ENCODE measurements at places on chromosomes 13 and 19.

- no peak for DNase-seq
Observed at GRCh38 chr19:54729416-54730188, 5.4 kb downstream of the KIR3DL3 start.

DNA sequence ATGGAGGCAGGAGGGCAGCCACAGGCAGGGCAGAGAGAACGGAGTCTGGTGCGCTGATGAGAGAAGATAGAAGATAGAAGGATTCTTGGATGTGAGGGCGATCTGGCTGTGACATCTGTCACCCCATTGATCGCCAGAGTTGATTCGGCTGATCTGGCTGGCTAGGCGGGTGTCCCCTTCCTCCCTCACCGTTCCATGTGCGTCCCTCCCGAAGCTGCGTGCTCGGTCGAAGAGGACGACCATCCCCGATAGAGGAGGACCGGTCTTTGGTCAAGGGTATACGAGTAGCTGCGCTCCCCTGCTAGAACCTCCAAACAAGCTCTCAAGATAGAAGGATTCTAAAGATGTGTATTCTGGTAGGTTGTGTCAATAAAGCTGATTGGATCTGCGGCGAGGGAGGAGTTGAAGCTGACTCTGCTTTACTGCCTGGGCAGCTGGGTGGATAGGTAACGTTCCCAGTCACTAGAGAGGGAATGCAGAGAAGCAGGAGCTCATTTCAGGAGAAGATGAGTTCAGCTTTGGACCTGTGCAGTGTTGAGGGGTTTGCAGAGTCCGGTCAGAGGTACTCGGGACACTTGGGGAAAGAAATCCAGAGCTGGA, 5.1 kb downstream of the UBAC2 start:
- DNase-seq: no peak

- DNase-seq: peak; percentile 31
Observed at GRCh38 chr13:101289764-101290163, 126.5 kb downstream of the NALCN start.

DNA sequence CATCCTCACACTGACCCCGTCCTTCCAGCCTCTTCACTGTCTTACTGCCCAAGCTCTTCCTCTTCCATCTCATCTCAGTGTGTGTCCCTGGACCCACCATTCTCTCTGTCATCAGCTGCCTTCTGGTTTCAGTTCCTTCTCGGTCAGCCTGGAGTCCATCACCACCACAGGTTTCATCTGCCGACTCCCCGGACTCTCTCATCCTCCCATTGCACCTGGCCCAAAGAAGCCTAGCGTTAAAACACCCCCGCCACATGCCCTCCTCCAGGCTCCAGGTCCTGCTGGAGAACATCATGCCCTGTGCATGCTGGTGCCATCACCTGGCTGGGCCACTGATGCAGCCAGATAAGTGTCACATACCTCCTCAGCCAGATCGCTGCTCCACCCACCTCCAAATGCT, 122.1 kb upstream of the GPR12 start:
- DNase-seq: no peak
